ENCODE measurements at places on chromosomes 16 and 17.

- no peak for DNase-seq
These were observed 6.1 kb downstream of the CMTM1 start for GRCh38 chr16:66572356-66572755.

DNA sequence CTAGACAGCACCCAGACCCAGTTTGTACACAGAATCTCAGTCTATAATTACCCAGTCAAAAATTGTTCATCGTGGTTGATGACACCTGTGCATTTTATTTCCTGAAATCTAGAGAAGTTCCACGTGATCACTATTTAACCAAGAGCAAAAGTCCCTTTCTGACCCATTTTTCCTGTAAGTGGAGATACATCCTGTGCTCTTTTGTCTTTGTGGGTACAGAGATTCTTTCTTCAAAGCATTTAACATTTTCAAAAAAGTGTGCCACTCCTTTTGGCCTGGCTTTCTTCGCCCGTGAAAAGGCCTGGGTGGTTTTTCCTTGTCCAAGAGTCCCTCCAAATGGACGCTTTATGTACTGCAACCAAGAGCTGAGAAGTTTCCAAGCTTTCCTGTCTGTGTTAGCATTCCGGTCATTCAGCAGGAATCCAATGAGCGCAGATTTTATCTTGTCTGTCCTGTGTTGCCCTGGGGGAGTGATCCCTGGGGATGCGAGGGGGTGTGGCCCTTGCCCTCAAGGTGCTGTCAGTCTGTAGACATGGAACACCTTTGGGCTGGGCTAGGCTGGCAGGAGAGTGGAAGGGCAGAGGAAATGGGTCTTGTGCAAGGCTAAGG lies 161.1 kb upstream of the CACNG5 start:
- peak; percentile 42 for DNase-seq

DNA sequence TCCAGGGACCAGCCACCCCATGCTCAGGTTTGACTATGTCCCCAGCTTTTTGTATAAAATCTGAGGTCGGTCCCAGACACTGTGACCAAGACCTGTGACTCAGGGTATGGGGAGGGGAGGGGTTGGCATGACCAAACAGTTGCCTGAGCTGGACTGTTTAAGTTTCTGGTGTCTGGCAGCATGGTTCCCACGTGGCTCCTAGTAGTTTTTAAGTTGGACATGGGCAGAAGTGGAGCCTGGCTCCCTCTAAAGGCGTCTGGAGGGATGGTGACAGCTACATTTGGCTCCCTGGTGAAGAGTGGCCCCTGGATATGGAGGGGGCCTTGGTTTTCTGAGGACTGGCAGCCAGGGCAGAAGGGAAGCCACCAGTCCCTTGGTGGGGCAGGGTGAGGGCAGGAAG lies 7.9 kb downstream of the SMCR8 start:
- no peak for DNase-seq

DNA sequence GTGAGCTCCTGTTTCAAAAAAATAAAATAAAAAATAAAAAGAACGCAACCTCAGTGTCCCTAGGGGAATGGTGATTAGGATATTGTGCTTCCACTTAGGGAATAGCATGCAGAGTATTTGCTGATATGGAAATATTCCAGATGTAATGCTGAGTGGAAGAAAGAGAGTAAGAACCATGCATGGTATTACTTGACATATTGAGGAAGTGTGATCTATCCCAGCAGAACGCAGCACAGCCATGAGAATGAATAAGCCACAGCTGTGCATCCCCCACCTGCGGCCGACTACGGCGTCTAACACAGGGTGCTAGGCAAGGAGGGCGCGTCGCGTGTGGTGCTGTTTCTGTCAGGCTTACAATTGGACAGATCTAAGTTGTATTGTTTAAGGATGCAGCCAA lies 49.5 kb downstream of the FOXK2 start:
- no peak for DNase-seq

- DNase-seq = no peak
These were observed 5.7 kb upstream of the VEZF1 start for GRCh38 chr17:57993471-57994365.

DNA sequence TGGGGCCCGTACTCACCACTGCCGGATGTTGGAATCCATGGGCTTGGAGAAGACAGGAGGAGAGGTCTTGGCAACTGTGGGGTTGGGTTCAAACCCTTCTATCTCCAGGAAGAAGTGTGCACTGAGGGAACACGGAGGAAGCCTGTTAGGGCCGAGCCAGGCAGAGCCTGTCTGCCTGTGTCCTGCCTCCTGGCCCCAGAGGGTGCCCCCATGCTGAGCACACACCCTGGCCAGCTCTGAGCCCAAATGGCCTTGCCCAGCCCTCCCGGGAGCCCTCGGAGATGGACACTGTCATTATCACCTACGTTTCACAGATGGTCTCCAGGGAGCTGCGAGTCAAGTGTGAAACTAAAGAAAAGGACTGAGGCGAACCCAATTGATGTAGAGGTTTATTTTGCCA lies 12.5 kb downstream of the TRPV3 start:
- DNase-seq = no peak

GRCh38 chr16:79006765-79007164 lies 593.8 kb downstream of the MAF start:
- DNase-seq = no peak

GRCh38 chr16:3183445-3184139 lies 4.4 kb upstream of the OR1F1 start:
- DNase-seq = no peak

GRCh38 chr16:73036074-73036826 lies 11.7 kb downstream of the ZFHX3 start:
- DNase-seq = no peak

DNA sequence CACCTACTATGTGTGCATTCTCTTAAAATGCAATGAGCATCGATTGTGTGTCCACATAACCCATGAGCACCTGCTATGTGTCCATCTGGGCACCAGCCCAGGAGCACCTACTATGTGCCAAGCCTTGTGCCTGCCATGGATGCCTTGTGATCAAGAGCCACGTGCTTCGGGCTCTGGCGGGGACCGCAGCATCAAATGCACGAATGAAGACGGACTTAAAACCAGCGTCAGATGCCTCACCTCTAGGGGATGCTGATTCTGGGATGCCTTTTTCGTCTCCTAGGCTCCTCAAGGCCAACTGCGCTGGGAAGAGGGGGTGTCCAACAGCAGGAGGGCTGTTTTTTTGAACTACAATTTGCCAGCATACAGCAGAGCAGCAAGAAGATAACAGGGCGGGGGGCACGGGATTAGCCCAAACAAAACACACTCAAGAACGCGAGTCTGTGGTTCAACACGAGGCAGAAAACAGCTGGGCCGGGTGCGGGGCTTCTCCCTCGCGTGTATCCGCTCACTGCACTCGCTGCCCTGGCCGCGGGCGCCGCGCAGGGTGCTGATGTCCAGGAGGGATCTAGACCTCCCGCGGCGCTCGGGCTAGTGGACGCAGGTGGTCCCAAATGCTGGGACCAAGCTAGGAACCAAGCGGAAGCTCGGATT lies 1.2 kb upstream of the GLIS2 start:
- no peak for DNase-seq

- DNase-seq = no peak
These were observed 392.1 kb upstream of the SALL1 start for GRCh38 chr16:51542981-51543815.

- no peak for DNase-seq
These were observed 857 bp downstream of the GOT2 start for GRCh38 chr16:58733248-58733670.

DNA sequence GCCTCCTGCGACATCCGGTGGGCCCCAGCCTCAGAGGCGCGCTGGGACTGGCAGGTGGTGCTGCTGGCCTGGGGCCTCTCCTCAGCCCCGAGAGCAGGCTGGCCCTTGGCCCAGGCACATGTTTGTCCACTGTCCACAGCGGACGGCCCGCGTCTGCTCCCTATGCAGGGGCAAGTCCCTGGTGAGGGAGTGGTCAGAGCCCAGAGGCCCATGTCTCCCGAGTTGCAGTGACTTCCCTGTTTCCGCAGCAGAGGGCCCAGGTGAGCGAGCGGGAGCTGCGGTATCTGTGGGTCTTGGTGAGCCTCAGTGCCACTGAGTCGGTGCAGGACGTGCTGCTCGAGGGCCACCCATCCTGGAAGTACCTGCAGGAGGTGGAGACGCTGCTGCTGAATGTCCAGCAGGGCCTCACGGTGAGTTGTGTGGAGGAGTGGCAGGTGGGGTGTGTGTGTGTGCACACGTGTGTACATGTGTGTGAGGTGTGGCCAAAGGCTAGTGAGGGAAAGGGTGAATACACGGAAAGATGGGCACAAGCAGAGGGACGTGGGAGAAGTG lies 10.4 kb downstream of the IL34 start:
- DNase-seq = no peak

DNA sequence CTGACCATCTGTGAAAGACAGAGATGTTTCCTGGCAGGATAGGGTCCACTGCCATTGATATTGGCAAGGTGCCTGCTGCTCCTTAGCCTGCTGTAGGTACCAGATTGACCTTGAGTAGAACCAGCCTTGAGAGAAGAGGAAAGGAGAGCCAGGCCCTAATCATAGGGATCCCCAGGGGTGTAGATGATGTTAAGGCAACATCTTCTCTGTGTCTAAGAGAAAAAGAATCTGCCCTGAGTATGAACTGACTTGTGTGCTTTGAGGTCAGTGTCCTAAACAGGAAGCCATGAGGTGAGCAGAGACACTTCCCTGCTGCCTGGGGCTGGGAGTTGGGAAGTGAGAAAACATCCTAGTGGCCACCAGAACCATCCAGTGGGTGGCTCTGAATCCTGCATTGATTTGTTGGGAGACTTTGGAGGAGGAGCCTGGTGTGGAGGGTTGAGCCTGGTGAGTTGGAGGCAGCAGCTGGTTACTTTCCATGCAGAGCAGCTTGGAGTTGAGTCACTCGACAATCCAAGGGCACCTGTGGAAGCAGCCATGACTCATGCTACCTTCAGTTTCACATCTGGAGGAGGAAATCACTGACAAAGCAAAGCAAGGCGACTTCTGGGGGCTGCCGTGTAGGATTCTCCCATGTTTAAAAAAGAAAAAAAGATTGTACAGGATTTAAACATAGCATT lies 47.8 kb downstream of the BMERB1 start:
- DNase-seq = peak; percentile 77

DNA sequence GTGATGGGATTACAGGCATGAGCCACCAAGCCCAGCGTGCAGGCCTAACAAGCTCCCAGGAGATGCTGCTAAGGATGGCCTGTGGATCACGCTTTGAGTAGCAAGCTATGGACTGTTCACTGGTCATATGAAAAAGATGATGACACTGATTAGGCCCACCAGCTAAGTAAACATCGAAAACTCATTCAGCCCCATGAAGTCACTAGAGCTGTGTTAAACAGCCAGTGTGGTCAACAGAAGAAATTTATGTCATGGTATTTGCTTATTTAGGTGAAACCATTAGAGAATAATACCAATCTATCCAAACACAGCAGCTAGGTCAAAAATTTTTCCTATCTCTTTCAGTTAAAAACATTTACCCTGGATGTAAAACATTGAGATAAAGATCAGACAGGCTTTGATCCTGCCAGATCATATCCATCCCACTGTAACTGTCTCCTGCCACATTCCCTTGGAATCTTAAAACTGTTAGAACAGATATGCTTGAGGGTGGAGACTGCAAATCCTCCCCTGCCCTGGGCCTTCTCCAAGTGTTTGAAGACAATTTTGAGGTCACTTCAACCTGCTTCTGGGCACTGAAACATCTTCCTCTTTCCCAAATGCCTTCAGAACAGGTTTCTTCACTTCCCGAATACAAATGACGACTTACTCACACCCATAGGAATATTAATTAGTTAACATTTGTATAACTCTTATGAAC lies 30.9 kb downstream of the HOXB1 start:
- no peak for DNase-seq

- DNase-seq = no peak
These were observed 11.0 kb upstream of the SPOP start for GRCh38 chr17:49688848-49689247.

DNA sequence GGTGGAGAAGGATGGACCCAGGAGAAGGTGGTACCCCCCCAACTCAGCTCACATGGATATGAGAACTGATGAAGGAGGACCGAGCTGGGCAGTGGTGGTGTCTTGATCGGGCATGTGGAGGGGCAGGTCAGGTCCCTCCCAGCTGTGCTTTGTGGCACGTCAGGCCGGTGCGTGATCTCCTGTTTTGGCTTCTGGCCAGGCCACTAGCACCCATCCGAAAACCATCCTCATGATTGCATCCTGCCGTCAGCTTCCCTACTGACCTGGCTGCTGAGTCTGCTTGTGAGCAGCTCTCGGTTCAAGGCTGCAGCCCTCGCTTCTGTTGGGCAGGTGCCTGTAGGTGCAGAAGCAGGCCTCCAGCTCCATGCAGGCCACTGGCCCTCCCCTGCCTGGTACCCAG lies 53.1 kb downstream of the PLD6 start:
- no peak for DNase-seq

DNA sequence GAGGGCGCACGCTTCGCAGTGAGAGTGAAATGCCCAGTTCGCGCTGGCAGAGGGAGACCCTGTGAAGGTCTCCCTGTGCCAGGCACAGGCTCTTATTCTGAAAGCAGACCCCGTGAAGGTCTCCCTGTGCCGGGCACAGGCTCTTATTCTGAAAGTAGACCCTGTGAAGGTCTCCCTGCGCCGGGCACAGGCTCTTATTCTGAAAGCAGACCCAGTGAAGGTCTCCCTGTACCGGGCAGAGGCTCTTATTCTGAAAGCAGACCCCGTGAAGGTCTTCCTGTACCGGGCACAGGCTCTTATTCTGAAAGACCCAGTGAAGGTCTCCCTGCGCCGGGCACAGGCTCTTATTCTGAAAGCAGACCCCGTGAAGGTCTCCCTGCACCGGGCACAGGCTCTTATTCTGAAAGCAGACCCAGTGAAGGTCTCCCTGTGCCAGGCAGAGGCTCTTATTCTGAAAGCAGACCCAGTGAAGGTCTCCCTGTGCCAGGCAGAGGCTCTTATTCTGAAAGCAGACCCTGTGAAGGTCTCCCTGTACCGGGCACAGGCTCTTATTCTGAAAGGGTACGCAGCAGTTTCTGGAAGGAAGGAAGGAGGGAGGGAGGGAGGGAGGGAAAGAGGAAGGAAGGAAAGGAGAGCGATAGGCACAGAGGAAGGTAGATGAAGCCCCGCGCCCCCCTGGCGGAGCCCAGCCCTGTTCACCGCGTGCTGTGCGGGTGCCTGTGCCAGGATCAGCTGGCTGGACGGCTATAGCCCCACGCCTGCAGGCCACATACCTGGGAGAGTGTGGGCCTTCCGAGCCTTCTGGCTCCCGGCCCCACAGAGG lies 55.3 kb downstream of the WDR45B start:
- no peak for DNase-seq

GRCh38 chr16:10188236-10188635 lies 6.0 kb upstream of the GRIN2A start:
- no peak for DNase-seq

- no peak for DNase-seq
These were observed 52.3 kb upstream of the RASL10B start for GRCh38 chr17:35679007-35679682.

DNA sequence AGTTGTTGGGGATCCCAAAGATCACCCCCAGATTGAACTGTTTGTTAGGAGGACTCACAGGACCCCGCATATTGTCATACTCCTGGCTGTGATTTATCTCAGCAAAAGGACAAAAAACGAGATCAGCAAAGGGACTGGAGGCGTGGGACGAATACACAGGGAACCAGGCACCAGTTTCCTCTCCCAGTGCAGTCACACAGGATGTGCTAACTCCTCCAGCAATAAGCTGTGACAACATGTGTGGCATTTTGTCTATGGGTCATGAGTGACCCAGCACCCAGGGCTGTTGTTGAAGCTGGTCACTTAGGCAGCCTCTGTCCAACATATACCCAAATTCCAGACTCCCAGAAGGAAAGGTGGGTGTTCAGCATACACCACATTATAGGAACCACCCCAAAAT lies 60.9 kb downstream of the CPPED1 start:
- DNase-seq = no peak
